PC-3 (cell line): ENCODE measurements at places on chromosomes 12 and 14. TPM values are rescaled to one million over a fixed set of nuclear protein-coding genes. Genes with fewer than 3 reads are reported as not detected.

The TMPRSS12 gene
- not detected in 2 replicates for total RNA-seq

The IAPP gene
- total RNA-seq, result not detected in 2 replicates

DNA sequence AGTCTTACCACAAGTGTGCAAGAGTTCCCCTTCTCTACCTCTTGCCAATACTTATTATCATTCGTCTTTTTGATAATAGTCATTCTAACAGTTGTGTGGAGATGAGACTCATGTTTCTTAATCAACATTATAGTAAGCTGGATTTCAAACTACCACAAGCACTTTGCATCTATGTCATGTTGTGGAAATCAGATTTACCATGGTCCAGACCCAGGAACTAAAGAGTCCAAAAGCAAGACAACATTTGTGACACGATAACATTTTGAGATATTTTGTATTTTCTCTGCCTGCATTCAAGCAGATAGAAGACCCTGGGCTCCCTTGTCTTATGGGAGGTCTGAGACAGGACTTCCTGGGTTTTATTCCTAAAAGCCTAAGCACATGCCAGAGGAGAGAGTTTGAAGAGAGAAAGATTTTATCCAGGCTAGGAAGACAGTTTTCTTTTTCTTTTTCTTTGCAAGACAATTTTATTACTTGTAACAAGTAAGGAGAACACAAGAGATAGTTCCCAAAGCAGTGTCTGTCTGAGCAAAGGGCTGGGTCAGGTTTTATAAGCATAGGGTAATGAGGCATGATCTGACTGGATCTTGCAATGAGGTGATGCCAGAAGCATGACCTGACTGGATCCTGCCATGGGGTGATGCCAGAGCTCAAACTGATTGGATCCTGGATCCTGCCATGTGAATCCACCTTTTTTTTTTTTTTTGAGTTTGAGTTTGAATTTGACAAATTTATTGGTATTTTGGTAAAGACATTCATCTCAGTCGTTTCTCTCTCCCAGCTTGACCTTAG, 180.5 kb upstream of the HMGA2 start:
- H3K27me3 ChIP-seq, result no peaks in the 10 kb centered on the region
- H3K4me1 ChIP-seq, result peaks cover 47% of the 10 kb centered on the region
- H3K4me3 ChIP-seq, result no peak overlapping the region
- H3K36me3 ChIP-seq, result no peaks in the 10 kb centered on the region
- peak overlapping the region; percentile 99 for H3K27ac ChIP-seq

DNA sequence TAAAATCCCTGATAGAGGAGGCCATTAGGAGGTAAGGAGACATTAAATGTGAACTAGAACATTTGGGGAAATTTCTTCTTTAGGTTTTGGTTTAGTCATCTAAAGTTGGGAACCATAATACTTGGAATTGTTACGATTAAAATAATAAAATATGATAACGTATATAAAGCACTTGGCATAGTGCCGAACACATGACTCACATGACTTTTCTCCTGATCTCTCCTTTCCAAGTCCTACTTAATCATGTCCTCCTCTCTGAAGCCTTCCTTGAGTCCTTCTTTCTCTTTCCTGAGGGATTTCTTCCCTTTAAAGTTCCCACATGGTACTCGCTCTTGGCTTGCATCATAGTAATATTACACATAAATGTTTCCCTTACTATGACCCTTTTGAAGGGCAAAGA, 20.0 kb downstream of the BEST3 start:
- H3K4me1 ChIP-seq, result peaks cover 8% of the 10 kb centered on the region; the same call in 1 of the 2 replicates
- no peaks in the 10 kb centered on the region for H3K36me3 ChIP-seq
- H3K27ac ChIP-seq, result no peak overlapping the region
- peak; percentile 66 for DNase-seq

- DNase-seq, result no peak
- H3K27ac ChIP-seq, result no peak overlapping the region
- H3K4me3 ChIP-seq, result no peak overlapping the region
- H3K36me3 ChIP-seq, result peaks cover 12% of the 10 kb centered on the region; the same call in 1 of the 2 replicates
- no peaks in the 10 kb centered on the region for H3K27me3 ChIP-seq
These were observed 70.7 kb downstream of the AACS start for GRCh38 chr12:125135906-125136305.

DNA sequence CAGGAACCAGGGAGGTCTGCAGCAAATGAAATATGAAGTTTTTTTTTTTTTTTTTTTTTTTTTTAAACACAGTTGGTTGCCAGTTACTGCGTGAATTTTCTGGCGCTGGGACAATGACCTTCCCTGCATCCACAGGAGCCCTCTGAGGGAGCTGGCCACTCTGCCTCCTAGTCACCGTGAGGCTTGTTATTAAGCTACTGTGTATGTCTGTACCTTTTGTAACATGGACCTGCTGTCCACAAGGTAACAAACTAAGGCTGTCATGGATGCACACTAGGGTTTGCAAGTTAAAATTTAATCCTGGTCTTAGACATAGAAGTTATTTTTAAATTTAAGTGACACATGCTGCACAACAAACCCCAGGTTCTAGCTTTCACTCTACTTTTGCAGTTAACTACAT, 211.0 kb downstream of the SSPN start:
- no peak for DNase-seq
- no peak overlapping the region for H3K27ac ChIP-seq
- H3K4me3 ChIP-seq, result no peak overlapping the region
- H3K36me3 ChIP-seq, result no peaks in the 10 kb centered on the region
- no peaks in the 10 kb centered on the region for H3K27me3 ChIP-seq

- no peak overlapping the region for H3K4me3 ChIP-seq
- peaks cover 14% of the 10 kb centered on the region for H3K4me1 ChIP-seq
- no peaks in the 10 kb centered on the region for H3K27me3 ChIP-seq
- DNase-seq, result no peak
- H3K27ac ChIP-seq, result no peak overlapping the region
These were observed 30.0 kb downstream of the SLC39A9 start for GRCh38 chr14:69428289-69428998.

- H3K27me3 ChIP-seq, result no peaks in the 10 kb centered on the region
- no peak overlapping the region for H3K4me3 ChIP-seq
- no peak for DNase-seq
- no peak overlapping the region for H3K27ac ChIP-seq
- H3K36me3 ChIP-seq, result no peaks in the 10 kb centered on the region
These were observed 216.1 kb downstream of the TMEM121 start for GRCh38 chr14:105742531-105742848.
